ENCODE measurements at places on chromosomes 6 and 20.

DNA sequence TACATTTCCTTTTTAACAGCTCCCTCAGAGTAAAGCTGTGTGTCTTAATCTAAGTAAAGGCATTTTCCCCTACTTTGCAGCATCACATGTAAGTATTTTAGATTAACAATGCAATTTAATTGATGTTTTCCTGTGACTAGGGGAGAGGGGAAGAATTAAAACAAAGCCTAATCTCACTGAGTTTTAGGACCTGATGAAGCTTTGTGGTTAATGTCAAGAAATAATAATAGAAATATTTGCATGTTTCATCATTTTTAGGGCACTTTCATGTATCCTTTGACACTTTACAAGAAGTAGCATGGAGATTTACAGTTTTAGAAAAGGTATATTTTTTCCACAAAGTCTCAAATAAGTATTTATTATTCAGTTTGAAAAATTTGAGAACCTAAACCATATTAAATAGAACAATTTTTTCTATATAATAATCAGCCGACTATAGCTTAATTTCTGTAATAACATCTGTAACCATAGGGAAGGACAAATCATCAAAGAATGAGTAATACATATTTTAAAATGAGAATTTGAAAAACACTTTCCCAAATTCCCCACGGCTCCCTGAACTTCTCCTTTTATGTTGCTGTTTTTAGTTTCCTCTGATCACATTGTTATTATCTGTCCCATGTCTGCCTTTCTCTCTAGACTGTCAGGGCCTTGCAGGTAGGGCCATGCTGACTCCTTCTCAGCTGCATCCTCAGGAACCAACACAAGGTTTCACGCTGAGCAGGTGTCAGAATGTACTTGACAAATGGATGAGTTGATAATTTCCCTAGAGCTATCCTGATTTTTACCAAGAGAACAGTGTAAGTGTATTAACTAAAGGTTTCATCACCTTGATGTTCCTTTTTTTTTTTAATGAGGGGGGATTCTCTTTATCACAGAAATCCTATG lies 338.1 kb downstream of the SYNE1 start:
- DNase-seq, result no peak

GRCh38 chr20:63951398-63952209 lies 4.6 kb downstream of the UCKL1 start:
- no peak for DNase-seq

GRCh38 chr20:48819821-48820648 lies 7.8 kb downstream of the PREX1 start:
- DNase-seq, result no peak

DNA sequence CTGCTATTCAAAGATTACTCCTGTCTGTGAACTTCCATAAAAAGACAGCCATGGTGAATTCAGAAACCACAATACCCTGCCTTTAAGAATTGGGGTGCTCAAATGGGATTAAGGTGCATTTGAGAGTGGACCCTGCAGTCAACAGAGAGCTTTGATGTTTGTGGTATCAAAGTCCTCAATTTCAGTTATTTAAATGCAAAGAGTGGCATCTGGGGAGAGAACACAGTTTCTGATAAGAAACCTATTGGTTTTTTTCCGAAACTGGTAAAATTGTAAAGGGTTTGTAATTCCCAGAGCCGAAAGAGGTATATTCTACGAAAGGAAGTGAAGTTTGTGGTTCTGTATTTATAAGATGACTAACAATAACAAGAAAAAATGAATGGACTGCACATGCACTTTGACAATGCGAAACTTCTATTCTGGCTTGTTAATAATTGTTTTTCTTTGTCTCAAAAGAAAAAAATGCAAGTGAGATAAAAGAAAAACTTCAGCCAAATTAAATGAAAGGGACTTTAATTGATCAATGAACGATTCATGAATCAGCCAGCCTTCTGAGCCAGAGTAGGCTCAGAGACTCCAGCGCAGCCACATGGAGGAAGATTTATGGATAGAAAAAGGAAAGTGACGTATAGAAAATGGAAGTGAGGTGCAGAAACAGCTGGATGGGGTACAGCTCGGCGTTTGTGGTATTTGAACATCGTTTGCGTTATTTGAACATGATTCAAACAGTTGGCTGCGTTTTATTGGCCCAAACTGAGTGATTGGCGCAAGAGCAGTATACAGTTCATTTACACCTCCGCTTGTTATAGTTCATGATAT lies 70.5 kb upstream of the DUSP22 start:
- DNase-seq, result no peak

DNA sequence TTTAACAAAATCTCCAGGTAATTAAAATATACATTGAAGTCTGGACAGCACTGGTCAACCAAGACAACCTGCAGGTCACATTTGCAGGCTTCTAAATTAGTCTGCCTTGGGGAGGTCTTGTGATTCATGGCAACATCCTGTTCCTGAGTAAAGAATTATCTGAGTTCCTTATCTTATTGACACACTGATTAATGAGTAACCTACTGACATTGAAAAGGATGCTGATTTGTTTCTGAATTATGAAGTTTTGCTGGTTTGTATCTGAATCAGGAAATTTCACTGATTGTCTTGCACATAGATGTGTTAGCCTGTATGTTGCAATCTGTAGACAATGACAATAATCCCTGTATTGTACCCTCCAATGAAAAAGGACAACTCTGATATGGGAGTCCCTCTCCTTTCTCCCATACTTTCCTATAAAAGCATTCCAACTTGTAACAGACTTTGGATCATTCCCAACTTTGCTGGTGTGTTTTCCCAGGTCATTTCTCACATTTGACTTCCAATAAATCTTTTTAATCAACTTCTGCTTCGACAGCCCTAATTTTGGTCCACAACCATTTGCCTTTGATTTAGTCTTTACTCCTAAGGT lies 80.0 kb downstream of the LAMP5 start:
- no peak for DNase-seq

DNA sequence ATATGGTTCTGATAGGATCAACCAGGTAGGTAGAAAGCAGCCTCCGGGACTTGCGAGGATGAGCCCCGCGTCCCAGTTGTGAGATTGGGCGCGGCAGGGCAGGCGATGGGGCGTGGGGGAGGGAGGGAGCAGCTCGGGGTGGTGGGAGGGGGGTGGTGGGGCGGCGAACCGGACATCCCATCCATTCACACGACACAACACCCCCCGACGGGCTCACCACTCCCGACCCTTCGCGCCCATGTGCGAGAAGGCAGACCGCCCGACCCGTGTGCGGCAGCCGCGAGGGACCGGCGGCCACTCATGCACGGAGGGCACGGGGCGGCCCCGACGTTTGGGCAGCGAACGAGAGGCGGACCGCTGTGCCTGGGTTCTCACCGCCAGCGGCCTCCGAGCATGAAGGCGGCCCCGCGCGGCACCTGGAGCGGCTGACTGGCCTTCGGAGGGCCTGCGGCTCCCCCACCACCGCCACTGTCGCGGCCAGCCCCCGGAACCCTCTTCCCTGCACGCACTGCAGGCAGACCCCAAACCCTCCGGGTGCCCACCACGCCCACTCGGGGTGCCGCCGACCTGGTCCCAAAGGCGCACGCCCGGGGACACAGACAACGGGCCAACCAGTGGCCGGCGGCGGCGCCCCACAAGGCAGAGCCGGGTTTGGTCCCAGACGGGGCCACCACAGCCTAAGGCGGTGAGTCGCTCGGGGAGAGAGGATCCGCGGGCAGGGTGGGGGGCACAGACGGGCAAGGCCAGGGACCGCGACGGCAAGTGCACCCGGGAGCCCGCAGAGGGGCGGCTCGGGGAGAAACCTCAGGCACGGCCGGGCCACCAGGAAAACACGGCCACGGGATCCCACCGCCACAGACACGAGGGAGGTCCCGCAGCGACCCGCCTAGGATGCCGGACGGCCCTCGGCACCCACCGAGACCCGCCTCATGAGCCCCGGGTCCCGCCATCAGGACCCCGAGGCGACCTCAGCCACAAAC lies 769.2 kb upstream of the DEFB115 start:
- DNase-seq, result no peak

- no peak for DNase-seq
These were observed 21.9 kb downstream of the ADGB start for GRCh38 chr6:146620655-146621054.

GRCh38 chr20:22382742-22383141 lies 201.6 kb downstream of the FOXA2 start:
- DNase-seq, result no peak

DNA sequence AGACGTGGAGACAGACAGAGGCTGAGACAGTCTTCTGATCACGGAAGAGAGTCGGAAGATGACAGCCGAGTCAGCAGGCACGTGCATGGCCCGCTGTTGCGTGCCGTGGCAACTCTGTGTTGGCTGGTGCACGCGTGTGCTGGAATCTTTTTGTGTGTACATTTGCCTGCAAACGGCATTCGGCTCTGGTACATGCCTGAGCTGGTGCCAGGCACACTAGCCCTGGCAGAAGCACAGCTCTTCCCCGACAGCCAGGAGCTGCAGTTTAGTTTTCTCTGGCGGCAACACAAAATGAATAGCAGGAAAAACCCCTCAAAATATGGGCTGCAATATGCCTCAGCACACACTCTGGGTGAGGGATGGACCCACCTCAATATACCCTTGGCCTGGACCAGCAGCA lies 769 bp upstream of the PDYN start:
- DNase-seq, result no peak
